Activated CD8-positive, alpha-beta memory T cell treated with anti-CD3 and anti-CD28 coated beads for 1 hour (primary cell): ENCODE measurements at places on chromosomes 12 and 14.

DNA sequence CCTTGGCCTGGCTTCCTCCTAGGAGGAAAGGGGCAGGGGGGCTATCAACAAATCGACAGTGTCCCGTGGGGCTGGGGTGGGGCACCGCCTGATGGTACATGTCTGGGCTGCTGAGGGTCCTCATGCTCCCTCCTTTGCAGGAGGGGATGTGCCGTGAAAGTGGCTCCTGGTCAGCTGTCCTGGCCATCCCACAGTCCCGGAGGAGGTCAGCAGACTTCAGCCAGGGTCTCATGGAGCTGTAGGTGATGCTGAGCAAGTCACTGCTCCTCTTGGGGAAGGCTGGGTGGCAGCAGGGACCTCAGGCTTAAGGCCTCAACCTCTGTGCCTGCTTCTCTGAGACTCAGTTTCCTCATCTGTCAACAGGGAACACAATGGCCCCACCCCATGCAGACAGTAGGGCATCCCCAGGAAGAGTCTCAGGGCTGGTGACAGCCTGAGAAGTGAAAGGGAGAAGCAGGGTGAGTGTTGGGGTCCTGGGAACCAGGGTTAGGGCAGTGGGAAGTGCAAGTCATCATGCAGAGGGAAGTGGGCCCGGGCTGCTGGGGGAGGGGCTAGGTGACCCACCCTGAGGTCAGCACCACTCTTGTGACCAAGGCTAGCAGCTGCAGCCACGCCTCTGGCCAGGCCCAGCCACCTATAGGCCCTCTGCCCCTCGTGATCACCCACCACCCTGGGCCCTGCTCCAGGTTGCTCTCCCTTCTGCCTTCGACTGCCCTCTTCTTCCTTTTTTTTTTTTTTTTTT is 4.4 kb upstream of the TNFAIP2 start:
- DNase-seq: no peak

GRCh38 chr14:50763382-50764007 is 67.5 kb downstream of the NIN start:
- DNase-seq: no peak

DNA sequence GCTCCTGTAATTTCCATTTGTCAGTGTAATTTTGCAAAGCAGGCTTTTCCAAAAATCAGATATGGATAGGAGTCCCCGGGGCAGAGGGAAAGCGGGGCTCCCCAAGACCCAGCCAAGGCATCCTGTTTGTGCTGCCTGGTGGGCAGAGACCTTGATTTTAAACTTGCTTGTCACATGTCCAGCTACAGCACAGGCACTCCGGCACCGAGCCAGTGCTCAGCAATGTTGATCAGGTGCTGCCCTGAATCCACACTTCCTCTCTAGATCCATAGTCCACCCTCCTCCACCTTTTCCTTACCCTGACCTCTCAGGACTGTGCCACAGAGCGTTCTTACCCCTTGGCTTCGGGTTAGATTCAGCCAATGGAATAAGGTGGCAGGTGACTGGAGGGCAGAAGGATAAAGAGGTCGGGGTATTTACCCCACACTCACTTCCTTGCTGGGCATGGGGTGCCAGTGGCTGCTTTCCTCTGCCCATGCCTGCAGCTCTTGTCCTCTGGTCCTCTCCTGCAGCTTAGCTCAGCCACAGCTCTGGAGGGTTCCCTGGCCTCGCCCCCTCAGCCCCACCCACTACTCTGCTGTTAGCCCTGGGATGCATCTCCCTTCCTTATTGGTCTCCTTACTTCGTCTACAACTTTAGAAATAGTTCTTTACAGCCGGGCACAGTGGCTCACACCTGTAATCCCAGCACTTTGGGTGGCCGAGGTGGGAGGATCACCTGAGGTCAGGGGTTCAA is 80.1 kb downstream of the IRF2BPL start:
- DNase-seq: no peak

DNA sequence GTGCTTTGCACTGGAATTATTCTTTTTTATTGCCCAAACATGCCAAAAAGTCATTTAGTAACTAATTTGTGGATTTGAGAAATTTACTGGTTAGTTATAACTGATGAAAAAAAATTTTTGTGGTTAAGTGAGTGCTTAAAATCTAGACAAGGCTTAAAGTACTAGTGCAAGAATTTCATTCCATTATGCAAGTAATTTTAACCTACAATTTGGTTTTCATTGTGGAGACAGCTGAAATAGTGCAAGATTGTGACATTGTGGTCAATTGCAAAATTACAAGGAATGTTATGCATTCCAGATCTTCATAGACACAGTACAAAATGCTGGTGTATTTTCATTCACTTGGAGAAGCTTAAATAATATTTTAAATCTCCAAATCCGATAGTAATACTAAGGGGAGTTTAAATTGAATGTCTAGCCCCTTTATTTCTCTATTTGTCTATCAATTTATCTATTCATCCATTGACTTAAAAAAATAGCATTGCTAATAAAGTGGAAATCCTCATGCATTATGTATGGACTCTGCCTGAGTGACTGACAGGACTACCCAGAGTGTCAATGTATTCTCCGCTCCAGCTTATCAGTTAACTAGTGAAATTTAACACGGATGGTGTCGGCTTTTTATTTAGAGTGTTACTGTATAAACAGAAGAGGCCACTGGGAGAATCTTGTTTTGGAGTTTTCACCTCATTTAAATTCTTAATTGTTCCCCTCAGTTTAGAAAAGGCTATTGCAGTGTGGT is 125.9 kb downstream of the ALX1 start:
- no peak for DNase-seq

DNA sequence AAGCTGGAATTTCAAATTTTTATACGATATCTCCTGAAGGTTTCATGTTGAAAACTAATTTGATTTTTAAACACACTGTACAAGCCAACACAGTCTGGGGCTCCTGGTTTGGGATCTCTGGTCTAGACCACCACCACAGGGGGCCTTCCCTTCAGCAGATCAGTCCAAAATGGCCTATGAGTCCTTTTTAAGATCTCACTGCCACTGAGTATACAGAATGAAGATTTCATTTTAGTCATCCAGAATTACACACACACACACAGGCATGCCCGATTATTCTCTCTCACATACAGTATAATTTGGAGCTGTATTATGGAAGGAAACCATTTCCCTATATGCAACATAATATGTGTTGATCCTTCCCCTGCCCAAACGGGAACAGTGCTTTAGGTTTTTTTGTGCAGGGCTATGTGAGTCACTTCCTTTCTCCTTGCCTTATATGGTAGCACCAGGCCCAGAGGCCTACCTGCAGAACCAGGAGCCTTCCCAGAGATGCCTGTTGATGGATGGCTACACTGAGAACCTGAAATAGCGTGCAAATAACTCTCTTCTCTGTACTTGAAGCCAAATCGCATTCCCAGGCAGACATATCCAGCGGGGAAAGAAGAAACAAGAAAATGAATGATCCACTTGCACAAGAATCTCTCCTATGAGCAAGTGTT is 28.1 kb upstream of the WNK1 start:
- no peak for DNase-seq

GRCh38 chr12:14903386-14904098 is 17.9 kb upstream of the MGP start:
- no peak for DNase-seq

- no peak for DNase-seq
Measured at GRCh38 chr12:10130042-10130441, at the start of gene CLEC7A. Gene CLEC7A, minus strand, starts transcription at chr12:10130199. Its CDS starts 117 bp downstream, at chr12:10130082.

DNA sequence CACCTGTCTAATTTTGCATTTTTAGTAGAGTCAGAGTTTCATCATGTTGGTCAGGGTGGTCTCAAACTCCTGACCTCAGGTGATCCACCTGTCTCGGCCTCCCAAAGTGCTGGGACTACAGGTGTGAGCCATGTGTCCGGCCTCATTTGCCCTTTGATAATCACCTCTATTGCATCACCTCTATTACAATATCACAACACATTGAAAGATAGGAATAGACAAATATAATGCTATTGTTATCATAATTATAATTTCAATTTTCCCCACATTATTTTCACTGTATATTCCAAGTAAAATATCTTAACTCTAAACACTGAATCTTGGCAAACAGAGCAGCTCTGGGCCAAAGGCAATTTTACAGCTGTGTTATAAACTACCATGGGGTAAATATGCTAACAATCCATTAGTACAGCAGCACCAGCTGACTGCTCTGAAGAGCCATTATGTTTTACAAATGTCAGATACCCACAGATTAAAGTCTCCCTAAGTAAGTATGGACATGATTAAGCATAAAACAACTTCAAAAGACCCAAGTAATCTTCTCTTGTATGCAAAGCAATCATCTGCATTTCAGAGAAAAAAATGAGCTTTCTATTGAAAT is 173.2 kb downstream of the MED13L start:
- no peak for DNase-seq

GRCh38 chr12:38163442-38163801 is 153.2 kb upstream of the ALG10B start:
- DNase-seq: no peak

DNA sequence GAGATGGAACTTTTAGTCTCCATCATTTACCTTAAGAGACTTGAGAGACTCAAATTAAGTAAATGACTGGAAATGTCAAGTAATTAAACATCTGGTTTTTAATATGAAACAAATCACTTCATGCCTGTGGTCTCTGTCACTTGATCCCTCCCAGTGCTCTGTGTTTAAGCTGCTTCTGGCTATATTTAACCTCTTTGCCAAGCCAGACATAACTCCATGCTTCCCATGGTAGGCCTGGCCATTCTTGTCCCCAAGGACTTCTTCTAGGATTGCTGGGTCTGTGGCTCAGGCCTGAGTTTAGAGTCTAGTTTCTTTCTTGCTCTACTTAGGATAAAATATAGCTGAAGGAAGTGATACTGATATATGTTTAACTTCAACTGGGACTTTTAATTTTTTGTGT is 1013.6 kb downstream of the FLRT2 start:
- no peak for DNase-seq

DNA sequence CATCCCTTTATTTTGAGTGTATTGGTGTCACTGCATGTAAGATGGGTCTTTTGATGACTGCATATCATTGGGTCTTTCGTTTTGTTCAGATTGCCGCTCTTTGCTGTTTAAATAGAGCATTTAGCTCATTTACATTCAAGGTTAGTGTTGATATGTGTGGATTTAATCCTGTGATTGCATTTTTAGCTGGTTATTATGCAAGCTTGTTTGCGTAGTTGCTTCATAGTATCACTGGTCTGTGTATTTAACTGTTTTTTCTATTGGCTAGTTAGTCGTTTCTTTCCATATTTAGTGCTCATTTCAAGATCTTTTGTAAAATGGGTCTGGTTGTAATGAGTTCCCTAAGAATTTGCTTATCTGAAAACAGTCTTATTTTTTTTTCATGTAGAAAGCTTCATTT is 1170.6 kb upstream of the SEL1L start:
- no peak for DNase-seq

DNA sequence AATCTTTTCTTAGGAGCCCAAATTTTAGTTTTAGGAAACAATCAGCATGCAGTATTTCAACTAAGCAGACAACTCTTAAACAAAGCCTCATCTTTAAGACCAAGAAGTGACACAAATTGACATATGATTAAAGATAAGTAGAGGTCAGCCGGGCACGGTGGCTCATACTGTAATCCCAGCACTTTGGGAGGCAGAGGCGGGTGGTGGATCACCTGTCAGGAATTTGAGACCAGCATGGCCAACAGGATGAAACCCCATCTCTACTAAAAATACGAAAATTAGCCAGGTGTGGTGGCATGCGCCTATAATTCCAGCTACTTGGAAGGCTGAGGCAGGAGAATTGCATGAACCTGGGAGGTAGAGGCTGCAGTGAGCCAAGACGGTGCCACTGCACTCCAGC is 35.8 kb downstream of the BLTP3B start:
- DNase-seq: no peak

DNA sequence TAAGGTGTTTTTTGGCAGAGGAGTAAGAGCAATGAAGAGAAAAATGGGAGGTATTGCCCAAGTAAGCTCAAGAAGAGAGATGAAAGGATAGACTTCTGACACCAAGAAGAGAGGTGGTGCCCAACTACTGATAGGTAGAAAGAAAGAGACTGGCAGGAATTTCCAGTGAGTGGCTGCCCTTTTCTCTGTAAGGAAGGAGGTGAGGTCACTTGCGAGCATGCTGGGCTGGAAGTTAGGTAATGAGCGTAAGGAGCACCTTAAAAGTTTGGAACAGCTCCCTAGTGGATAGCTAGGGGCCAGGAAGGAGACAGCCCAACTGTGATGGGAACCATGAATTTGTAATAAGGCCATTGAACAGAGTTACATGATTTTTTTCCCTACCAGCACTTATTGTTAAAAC is 127.0 kb downstream of the ANO6 start:
- no peak for DNase-seq

DNA sequence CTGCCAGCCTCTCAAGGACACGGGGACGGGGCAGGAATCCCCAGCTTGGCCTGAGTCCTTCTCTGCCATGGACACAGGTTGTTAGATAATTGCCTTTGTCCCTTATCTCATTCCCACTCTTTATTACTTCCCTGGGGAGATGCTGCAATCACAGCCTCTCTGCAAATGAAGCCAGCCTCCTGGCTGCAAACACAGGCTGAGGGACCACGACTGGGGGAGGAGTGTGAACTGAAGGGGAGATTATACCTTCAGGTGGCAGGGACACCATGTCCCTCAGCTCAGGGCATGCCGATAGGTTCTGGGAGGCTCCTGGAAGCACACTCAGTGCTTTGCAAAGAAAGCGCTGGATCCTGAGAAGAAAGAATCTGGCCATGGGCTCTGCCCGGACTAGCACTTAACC is 16.1 kb upstream of the CHGA start:
- no peak for DNase-seq

DNA sequence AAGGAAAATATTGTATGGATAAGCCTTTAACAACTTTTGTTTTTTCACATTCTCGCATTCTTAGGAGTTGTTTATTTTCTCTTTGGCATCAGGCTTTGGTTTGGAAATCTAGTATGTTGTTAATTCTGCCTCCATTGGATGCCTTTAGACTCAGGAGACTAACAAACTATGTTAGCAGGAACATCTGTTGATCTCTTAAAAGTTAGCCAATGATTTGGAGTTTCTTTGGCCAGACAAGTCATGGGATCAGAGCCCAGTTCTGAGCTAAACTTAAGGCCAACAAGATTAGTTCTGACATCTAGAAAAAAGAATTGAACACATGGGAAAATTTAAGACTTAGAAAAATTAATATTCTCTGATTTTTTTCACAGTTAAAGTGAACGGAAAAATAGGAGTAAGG is 35.3 kb upstream of the STRAP start:
- DNase-seq: no peak

DNA sequence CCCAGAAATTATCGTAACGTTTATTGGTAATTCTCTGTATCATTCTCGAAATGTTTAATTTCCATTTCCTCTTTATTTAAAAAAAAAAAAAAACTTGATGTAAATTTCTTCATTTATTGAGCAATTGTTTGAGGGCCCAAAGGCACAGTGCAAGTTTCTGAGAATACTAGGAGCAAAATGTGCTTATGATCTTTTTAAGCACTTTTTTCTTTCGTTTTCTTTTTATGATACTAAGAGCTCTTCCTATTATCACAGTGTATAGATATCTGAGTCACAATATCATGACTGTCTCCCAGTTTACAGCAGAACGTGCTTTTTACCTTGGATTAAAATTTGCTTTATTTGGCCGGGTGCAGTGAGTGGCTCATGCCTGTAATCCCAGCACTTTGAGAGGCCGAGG is 5.6 kb downstream of the ATP2A2 start:
- no peak for DNase-seq
